ENCODE measurements at places on chromosomes 2 and 18.

- no peak for DNase-seq
These were observed 259.0 kb upstream of the HNMT start for GRCh38 chr2:137705296-137705695.

DNA sequence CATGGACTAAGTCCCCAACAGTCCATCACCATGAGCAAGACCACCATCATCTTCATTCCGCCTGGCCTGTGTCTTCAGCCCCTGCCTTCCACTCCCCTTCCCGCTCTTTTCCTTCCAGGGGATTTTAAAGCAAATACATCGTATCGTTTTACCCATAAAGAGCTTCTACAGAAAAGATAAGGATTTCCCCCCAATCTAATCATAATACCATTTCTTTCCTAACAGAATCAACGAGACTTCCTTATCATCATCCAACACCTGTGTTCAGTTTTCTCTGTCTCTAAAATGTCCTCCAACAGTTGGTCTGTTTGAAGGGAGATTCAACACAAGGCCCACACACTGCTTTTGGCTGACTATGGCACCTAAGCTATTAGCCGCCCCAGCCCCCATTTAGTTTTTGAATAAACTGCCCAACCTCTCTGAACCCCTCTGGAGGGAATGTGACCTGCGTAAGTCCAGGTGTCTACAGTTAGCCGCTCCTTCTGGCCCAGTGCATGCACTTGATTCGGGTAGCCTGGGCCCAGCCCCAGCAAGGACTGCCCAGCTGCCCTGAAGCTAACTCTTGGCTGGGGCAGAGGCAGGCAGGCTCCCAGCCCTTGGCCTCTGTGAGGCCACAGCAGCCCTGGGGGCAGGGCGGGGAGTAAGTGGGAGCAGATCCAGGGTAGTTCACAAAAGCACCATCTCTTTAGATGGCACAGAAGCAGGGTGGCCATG lies 25.3 kb upstream of the SEMA4C start:
- no peak for DNase-seq

- DNase-seq = no peak
These were observed 673 bp downstream of the PCBP1 start for GRCh38 chr2:70087702-70088597.

- DNase-seq = no peak
These were observed 9.2 kb upstream of the WDR33 start for GRCh38 chr2:127820080-127820668.

DNA sequence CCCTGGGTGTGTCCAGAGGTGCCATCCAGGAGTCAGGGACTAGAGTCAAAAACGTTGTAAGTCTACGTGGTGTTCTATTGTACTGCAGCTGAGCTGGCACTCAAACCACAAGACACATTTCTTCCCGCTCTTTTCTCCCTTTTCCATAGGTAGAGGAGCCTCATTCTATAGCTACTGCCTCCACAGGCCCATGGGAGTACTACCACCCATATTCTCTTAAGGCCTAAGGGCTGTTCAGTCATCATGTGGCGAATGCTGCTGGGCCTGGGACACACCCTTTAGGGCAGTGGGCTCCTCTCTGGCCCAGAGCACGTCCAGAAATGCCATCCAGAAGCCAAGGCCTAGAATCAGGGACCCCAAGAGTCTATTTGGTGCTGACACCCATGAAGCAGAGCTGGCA lies 1271.7 kb downstream of the CNTNAP5 start:
- no peak for DNase-seq

GRCh38 chr2:17877811-17878280 lies 621 bp upstream of the KCNS3 start:
- no peak for DNase-seq

GRCh38 chr2:46257476-46257875 lies 39.7 kb upstream of the EPAS1 start:
- no peak for DNase-seq

- DNase-seq = no peak
These were observed 721 bp downstream of the MCEE start for GRCh38 chr2:71129114-71129901.

DNA sequence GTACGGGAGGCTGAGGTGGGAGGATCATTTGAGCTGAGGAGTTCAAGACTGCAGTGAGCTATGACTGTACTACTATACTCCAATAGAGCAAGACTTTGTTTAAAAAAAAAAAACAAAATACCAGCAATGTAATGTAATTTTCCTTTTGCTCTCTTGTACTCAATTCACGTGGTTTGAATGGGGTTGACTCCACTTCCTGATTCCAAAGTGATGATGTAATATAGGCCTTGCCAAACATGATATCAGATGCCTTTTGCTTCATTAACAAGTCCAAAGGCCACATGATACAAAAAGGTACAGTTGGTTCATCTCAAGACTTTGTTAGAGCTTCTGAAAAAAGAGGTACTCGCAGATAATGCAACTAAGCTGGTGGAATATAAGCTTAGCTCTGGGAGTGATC lies 321.8 kb downstream of the ZEB2 start:
- DNase-seq = no peak

- DNase-seq = no peak
These were observed 44.5 kb upstream of the SP3 start for GRCh38 chr2:174009488-174010223.

GRCh38 chr18:59358712-59359575 lies at the start of gene LMAN1:
TSS of gene LMAN1 (minus strand) at chr18:59359265. CDS start at chr18:59359244, 21 bp downstream.
- DNase-seq = peak; percentile 92

DNA sequence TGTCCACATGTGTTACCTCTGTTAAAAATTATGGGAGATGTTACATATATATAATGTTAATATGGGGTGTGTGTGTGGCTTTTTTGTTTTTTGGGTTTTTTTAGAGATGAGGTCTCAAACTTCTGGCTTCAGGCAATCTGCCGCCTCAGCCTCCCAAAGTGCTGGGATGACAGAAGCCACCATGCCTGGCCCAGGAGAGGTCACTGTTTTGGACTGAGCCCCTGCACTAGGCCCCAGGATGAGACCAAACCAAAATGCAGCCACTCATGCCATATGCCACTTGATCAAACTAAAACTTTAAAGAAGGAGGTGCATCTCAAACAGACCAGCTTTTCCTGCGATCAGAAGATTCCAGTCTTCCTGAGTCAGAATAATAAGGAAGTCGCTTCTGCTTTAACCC lies 2.5 kb downstream of the ADI1 start:
- no peak for DNase-seq

GRCh38 chr18:37222354-37222998 lies 343.1 kb downstream of the CELF4 start:
- no peak for DNase-seq

DNA sequence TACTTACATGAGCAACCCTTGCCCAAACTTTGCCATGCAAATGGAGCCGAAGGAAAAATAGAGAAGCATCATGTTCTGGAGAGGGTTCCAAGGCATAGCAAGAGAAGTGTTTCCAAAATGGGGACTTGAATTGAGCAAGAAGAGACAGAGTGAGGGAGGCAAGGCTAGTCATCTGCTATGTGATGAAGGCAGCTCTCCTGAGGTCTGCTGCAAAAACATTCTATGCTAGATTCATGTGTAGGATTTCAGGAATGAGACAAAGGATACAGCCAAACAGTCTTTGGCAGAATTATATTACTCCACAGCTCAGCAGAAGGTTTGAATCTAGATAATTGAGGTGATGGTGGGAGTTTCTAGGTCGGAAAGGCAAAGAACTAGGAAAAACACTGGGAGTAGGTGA lies 24.1 kb upstream of the MRPL19 start:
- no peak for DNase-seq

DNA sequence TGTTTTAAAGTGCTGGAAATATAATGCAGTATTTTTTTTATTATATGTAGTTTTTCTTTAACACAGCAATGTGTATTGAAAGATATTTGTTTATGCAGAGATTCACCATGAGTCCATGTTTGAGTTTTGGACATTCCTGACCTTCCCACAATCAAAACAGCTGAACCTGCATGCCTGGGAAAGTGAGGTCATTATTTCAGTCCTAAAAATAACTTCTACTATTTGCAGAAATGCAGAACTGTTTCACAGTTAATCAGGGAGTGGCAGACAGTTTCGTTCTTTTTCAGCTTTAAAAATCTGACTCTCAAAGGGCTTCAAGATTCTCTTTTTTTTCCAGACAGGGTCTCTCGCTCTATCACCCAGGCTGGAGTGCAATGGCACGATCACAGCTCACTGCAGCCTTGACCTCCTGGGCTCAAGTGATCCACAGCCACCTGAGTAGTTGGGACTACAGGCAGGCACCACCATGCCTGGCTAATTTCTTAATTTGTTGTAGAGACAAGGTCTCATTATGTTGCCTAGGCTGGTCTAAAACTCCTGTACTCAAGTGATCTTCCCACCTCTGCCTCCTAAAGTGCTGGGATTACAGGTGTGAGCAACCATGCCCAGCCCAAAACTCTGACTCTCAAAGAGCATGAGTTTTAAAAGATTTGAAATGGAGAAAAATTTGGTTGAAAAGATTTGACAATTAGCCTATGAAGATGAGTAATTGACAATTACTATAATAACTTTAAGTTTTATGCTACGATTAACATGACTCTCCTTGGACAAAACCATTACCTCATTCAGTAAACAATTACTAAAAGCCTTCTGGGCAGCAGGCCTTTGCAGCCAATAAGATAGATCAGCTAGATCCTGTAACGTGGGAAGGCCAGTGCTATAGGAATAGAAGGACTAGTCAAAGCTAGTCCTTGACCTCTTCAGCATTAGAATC lies 5.0 kb upstream of the MYL12B start:
- DNase-seq = no peak

DNA sequence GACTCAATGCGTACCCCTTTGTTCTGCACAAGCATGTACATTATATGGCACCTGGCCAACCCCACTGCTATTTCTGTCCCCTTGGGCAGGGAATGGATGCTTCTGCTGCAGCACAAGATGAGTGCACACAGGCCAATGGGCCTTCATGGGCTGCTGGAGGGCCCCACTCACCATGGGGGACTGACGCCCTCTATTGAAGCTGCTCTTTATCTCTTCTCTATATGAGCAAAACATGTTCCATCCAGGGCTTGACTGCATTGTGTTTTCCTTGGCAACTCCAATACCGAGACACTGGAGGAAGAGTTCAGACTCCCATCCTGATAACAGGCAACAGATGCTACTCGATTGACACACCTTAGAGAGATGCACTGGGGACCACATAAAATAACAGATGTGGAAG lies 251.6 kb upstream of the NCKAP5 start:
- DNase-seq = no peak

DNA sequence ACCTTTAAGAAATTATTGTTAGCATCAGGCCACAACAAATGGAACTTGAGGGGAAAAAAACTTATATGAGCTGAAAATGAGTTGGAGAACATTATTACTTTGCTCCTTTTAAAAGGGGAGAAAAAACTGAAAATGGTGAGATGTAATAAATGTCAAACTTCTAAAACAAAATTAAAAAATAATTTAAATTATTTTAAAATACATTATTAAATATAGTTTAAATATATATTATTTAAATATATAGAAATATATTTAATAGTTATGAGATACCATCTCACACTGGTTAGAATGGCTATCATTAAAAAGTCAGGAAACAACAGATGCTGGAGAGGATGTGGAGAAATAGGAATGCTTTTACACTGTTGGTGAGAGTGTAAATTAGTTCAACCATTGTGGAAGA lies 28.9 kb downstream of the RPIA start:
- no peak for DNase-seq

DNA sequence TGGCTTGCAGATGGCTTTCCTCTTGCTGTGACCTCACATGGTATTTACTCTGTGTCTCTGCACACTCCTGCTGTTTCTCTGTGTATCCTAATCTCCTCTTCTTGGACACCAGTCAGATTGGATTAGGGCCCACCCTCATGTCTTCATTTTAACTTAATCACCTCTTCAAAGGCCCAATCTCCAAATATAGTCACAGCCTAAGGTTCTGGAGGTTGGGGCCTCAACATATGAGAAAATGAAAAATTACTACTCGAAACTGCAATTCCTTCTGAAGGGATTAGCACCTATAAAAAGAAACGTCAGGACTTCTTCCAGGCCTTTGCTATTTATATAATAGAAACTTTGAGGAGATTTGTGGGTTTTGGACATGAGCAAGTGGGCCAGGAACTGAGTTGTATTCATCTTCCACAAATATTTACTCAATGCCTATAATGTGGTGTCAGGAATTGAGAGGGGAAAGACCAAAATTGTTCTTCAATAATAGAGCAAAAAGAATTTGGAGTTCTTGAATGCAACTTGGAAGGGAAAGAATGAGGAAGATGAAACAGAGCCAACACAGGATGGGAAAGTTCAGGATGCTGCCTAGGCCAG lies 270.0 kb upstream of the FN1 start:
- no peak for DNase-seq

GRCh38 chr2:15754703-15755099 lies 163.0 kb downstream of the DDX1 start:
- DNase-seq = no peak

DNA sequence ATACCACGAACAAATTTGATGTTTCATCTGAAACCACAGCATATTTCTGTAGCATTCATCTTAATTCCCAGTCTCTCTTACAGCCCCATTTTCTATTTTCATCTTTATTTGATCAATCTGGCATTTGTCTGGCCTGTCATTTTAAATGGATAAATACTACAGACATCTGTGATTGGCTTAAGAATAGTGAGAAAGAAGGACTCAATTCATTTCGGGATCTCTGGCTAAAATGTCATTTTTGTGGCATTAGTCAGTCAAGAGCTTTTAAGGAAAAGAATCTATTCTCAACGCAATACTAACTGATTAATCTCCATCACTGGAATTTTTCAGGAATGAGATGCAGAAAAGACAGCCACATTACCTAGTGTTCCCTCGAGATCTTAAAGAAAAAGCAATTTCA lies 585.9 kb downstream of the IRS1 start:
- DNase-seq = no peak

GRCh38 chr2:16069933-16070647 lies 129.7 kb downstream of the MYCN start:
- no peak for DNase-seq

- DNase-seq = no peak
These were observed 1241.1 kb upstream of the ZEB2 start for GRCh38 chr2:145760781-145761649.

DNA sequence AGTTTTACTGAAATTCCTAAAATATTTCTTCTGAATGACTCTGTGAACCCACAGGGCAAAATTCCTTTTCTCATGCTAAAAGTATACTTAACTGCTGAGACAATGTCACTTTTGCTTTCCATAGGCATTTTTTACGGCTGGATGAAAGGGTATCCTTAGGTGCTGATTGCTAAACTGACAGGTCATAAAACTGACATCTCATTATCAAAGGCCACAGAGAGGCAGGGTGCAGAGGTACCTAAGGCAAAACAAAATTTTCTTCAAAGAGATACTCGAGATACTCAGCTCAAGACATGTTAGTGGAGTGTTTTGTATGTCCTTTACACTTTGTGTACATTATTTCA lies 62.0 kb upstream of the WDR75 start:
- DNase-seq = no peak

GRCh38 chr18:49669403-49669802 lies 107.5 kb downstream of the LIPG start:
- no peak for DNase-seq

DNA sequence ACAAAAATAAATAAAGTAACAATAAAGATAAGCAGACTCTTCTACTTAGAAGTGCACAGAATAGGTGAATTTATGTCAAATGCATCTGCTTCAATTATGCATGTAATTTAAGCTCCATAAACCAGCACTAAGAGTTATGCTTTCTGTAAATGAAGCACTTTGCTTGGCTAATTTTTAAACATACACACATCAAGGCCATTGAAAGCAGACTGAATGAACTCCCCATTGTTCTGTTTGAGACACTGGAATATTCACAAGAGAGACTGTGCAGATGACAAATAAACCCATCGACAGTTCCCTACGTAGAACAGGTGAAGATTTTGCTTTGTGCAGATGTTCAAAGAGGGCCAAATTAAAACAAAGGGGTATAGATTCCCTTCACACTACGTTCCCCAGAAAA lies 133.4 kb downstream of the PID1 start:
- DNase-seq = no peak
